ENCODE measurements at places on chromosomes 7 and 10.

DNA sequence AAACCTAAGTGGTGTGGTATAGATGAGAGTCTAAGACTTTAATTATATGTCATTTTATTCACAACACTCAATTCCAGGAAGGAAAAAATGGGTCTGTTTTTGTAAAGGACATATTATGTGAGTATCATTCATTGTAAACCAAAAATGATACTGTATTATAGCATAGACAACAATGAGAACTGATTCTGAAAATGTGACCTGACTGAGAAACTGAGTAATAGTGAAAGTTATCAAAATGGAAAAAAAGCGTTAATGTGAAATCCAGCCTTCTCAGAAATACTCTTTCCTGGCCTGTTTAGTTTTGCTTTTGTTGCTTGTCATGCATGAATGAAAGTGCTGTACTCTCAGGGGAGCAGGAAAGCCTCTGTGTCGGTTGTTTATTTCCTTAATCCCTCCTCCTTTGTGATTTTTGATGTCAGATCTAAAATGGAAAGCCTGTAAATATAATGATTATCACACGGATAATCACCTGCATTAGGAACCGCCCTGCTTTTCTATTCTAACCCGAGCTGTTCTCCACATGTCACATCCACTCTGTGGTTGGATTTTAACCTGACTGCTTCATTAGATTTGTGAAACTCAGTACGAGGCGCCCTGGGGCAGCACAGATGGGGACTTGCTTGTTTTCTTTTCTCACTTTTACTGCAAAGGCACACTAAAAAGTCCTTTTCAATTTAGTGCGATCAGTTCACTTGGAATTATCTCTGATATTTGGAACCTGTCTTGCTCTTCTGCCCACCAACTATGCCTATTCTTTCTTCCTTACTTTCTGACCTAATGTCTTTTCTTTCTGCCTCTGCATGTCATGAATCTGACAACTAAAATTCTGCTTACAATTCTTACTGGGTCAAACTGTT, 240.9 kb upstream of the KAT6B start:
- DNase-seq: no peak

GRCh38 chr10:99958302-99958701, 51.4 kb downstream of the DNMBP start:
- no peak for DNase-seq

GRCh38 chr7:106425017-106425719, 140.4 kb upstream of the NAMPT start:
- peak; percentile 94 for DNase-seq

GRCh38 chr10:17503795-17504194, 49.4 kb upstream of the ST8SIA6 start:
- no peak for DNase-seq

Measured in ELR (cell line).